Iris pigment epithelial cell (primary cell): ENCODE measurements at places on chromosomes 12 and 14.

DNA sequence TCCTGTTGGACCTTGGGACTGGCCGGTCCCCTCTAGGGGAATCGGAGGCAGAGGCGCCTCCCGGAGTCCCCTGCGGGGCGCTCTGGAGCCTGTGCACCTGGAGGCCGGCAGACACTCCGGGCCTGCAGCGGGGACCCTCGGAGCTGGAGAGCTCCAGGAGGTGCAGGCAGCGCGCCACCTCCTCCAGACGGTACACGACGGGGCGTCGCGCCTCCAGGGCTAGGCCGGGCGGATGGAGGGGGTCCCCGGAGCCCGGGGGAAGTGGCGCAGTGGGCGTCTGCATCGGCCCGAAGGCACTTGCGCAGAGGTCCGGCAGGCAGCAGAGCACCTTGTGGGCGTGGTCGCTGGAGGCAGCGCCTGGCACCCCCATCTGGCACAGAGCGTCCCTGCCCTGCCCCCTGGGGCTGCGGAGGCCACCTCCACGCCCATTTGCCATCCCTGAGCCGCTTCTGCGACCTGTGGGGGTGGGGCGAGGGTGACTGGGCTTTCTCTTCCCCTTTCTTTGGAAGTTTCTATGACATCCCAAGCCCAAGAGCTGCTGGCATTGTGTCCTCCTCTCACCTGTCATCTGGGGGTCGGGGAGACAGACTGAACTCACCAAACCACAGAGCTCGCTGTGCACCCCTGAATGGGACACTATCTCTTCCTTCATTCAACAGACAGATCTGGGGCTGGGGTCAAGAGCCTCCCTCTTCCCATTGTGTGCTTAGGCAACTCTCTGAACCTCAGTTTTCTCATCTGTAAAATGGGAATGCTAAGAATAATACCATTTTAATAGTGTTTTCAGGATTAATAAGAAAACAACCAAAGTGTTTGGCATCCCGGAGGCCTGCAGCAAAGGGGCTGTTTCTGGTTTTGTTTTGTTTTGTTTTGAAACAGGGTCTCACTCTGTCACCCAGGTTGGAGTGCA is 37.5 kb upstream of the CORO1C start:
- no peak for DNase-seq

DNA sequence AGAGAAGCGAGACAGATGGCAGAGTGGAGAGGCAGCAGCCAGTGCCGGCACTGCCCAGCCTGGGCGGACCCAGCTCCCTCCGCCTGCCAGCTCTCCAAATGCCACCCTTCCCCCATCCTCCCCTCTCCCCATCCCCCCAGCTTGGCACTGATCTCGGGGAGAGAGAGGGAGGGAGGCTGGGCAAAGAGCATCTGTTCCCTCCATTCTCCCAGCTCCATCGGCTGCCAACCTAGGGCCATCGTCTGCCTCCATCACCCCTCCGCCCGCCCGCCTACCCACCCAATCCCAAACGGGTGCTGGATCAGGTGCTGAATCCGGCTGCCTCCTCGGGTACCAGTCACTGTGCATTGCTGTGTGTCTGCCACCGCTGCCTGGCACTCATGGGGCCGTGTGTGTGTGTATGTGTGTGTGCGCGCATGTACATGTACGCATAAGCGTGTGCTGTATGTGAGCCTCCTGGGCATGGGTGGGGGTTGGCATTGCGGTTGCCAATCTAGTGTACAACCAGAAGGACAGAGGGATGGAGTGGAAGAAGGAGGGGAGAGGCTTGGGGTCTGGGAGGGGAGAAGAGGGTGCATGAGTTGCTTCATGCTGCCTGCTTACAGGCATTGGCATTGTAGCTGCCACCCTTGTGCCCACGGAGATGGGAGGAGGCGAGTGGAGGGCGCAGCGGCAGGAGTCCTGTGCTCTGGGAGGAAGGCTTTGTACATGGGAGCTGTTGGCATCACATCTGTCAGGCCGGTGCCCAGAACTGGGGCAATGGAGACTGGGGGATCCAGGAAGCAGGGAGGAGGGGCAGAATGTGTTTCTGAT is 38.4 kb downstream of the ZFHX2 start:
- no peak for DNase-seq

GRCh38 chr12:27076928-27077327 is 5.5 kb downstream of the C12orf71 start:
- peak; percentile 37 for DNase-seq

DNA sequence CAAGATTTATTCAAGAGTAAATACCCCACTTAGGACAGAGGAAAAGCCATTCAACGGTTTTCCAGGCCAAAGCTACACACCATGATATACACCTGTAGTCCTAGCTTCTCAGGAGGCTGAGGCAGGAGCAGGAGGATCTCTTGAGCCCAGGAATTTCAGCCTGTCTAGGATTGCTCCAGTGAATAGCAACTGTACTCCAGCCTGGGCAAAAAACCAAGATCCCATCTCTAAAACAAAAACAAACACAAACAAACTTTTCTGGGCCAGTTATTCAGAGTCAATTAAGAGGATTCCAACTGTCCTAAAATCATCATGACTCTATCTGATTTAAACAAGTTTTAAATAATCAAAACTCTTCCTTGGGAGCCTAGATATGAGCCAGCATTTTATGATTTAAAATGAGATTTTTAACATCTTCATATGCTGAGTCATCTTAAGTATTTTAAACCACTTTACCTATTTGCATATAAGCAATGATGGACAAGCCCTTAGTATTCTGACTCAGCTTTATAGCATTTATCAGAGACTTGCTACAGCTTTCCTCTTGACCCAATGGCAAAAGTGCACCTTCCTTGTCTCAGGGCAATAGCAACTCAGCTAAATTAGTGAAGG is 77.1 kb downstream of the KCNMB4 start:
- peak; percentile 46 for DNase-seq

DNA sequence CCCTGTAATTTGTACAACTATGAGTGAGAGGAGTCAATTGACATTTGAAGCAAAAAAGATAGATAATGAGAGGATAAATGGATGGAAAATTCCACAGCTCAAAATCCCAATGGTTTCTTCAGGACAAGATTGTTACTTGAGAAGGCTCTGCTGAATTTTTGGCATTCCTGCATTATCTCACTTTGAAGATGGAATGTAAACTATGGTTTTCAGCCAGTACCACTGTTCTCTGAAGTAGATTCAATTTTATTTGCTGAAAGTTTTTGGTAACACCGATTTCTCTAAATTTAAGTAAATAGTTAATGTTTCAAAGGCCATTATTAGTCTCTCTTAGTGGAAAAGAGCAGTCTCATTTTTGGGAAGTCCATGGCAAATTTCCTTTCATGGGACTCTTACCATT is 121.9 kb upstream of the SLC38A2 start:
- DNase-seq = peak; percentile 93

DNA sequence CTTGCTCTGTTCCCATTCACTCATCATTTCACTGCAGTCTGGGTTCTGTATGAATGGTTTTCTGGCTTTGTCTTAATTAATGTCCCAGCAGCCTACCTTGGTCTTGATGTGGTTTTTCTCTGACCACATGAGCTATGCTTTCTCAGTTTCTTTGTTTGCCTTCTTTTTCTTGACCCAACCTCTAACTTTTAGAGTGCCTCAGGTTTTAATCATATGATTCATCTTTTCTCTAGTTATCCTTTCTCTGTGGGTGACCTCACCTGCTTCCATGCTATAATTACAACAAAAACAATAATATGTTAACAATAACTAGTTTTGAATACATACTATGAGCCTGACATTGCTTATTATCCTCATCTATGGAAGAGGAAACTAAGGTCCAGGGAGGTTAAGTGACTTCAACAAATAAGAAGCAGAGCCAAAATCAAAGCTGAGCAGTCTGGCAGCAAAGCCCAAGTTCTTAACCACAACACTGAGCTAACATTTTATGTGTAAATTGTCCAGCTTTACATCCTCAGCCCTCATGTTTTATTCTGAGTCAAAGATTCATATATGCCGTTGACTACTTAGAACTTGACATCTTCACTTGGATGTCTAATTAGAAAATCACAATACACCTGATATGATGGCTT is 4.7 kb upstream of the EPYC start:
- DNase-seq = peak; percentile 34

GRCh38 chr14:24130380-24130716 is at the start of gene FITM1:
FITM1 (plus strand) TSS chr14:24130659; CDS start chr14:24131564, 905 bp downstream.
- DNase-seq = no peak

DNA sequence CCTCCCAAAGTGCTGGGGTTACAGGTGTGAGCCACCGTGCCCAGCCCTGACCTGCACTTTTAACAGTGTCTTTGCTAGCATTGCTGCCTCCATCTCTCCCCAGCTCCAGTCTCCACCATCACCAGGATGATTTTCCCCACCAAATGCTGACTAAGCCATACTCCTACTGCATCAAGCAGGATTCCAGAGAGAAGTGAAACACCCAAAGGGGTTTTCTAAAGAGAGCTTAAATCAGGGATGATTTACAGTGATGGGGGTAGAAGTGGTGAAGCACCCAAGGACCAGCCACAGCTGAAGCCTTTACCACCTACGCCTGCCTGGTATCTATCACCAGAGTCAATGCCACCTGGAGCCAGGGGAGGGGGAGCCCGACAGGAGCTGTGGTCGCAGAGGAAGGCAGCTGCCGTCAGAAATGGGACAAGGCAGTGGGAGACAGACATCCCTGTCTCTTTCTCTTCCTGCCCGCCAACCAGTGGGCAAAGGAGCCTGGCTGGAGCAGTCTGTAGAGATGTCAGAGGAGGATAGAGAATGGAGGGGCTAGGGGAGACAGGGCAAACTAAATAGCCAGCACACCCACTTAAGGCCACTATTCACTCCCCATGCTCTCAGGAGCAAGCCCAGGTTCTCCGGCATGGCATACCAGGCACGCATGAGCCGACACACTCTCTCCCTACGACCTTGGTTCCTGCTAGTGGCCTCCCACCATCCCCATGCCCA is 22.4 kb upstream of the CD9 start:
- no peak for DNase-seq

DNA sequence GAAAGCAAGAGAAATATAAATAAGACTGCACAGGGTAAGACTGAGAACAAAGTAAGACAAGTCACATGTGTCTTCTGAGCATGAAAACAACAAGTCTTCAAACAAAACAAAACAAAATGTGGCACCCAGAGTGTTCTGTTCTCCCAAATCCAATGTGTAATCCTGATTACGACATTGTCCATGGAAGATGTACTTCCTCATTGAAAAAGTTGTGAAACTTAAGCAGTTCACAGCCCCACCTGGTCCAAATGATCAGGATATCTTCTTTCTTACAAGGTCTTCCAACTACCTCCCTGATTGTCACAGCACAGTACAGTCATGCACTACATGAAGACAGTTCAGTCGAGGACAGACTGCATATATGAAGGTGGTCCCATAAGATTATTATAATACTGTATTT is 23.3 kb upstream of the NEK9 start:
- DNase-seq = no peak

- no peak for DNase-seq
These were observed 43.9 kb downstream of the GIT2 start for GRCh38 chr12:109952160-109952858.

- no peak for DNase-seq
These were observed 27.2 kb upstream of the MLXIP start for GRCh38 chr12:122051231-122051876.

GRCh38 chr14:58617619-58618018 is 20.1 kb upstream of the DACT1 start:
- peak; percentile 47 for DNase-seq

- peak; percentile 32 for DNase-seq
These were observed 165.0 kb downstream of the SRGAP1 start for GRCh38 chr12:64009321-64010068.

DNA sequence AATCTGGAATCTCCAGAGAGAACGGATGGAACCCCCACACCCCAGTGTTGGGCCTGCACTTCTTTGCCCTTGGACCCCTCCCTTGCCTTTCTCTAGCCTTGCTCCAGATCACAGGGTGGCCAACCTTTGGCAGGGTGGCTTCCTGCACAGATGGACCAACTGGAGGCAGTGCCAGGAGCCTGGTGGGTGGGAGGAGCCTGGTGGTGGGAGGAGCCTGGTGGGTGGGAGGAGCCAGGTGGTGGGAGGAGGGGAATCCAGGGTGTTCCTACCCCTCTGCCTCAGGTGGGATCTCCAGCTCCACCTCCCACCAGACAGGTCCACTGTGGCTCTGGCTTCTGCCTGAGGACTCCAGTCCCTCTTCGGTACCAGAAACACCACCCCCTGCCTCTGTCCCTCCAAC is 15.0 kb upstream of the ORAI1 start:
- no peak for DNase-seq

GRCh38 chr14:24844011-24844410 is 205.9 kb downstream of the STXBP6 start:
- no peak for DNase-seq
